ENCODE measurements at places on chromosomes 13 and 19.

- DNase-seq: no peak
Observed at GRCh38 chr19:51600940-51601580, 29.1 kb downstream of the SIGLEC5 start.

- DNase-seq: no peak
Observed at GRCh38 chr13:75145927-75146326, 336.0 kb downstream of the TBC1D4 start.

- no peak for DNase-seq
Observed at GRCh38 chr13:32098272-32098671, 66.7 kb downstream of the FRY start.

- DNase-seq: no peak
Observed at GRCh38 chr19:14300303-14300702, 80.9 kb upstream of the ADGRE5 start.

- DNase-seq: no peak
Observed at GRCh38 chr19:55066107-55066709, 3.3 kb upstream of the RDH13 start.

DNA sequence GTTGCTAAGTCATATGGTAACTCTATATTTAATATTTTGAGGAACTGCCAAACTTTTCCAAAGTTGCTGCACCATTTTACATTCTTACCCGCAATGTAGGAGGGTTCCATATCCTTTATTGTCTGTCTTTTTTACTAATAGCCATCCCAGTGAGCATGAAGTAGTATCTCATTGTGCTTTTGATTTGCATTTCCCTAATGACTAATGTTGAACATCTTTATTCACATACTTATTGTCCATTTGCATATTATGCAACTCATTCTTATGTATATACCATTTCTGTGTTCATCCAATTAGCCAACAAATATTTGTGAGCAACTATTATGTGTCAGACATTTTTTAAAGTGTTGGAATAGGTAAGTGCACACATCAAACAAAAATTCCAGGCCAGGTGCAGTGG lies 20.4 kb upstream of the ATP8A2 start:
- no peak for DNase-seq

- DNase-seq: no peak
Observed at GRCh38 chr13:44271031-44271455, 102.6 kb upstream of the SERP2 start.

DNA sequence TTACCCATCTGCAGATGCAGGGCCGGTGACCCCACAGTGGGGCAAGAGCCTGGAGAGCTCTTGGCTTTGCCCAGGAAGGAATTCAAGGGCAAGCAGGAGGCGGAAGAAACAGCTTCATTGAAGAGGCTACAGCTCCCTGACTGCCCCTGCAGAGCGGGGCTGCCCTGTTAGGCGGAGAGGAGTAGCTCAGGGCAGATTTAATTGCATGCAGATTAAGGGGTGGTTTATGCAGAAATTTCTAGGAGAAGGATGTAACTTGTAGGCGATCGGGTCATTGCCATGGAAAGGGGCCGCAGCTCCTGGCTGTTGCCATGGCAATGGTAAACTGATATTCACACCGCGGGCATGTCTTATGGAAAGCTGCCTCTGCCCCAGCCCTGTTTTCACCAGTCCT lies 94.1 kb downstream of the ATP11A start:
- DNase-seq: no peak

- DNase-seq: no peak
Observed at GRCh38 chr19:48311384-48311783, 14.0 kb upstream of the EMP3 start.

- DNase-seq: no peak
Observed at GRCh38 chr13:42814868-42815267, 33.5 kb downstream of the FAM216B start.

DNA sequence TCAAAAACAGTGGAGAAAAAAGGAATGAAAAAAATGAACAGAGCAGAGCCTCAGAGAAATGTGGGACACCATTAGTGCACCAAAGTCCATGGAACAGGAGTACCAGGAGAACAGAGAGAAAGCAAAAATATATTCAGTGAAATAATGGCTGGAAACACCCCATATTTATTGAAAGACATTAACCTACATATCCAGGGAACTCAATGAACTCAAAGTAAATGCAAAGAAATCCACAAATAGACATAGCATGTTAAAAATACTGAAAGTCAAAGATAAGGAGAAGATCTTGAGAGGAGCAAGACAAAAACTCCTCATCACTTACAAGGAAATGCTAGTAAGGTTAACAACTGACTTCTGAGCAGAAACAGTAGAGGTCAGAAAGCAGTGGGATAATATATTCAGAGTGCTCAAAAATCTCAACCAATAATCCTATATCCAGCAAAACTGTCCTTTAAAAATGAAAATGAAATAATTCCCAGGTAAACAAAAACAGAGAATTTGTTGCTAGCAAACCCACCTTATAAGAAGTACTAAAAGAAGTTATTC lies 35.6 kb downstream of the METTL21C start:
- DNase-seq: no peak

DNA sequence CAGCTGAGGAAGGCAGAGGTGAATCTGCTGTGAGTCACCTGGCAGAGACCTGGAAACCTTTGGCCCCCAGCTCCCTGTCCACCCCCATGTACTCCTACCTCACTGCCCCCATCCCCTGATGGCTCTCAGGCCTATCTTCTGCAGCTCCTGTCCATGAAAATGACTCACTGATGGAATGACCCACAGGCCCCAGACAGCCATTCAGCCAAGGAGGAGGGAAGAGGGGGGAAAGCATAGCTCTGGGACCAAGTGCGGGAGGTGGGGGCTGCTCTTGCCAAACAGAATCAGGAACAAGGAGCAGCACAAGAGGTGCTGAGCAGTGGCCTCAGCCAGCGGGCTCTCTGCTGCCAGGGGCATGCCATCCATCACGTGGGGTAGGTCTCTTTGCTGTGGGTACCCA lies 111.4 kb upstream of the C1QTNF9B start:
- DNase-seq: no peak

DNA sequence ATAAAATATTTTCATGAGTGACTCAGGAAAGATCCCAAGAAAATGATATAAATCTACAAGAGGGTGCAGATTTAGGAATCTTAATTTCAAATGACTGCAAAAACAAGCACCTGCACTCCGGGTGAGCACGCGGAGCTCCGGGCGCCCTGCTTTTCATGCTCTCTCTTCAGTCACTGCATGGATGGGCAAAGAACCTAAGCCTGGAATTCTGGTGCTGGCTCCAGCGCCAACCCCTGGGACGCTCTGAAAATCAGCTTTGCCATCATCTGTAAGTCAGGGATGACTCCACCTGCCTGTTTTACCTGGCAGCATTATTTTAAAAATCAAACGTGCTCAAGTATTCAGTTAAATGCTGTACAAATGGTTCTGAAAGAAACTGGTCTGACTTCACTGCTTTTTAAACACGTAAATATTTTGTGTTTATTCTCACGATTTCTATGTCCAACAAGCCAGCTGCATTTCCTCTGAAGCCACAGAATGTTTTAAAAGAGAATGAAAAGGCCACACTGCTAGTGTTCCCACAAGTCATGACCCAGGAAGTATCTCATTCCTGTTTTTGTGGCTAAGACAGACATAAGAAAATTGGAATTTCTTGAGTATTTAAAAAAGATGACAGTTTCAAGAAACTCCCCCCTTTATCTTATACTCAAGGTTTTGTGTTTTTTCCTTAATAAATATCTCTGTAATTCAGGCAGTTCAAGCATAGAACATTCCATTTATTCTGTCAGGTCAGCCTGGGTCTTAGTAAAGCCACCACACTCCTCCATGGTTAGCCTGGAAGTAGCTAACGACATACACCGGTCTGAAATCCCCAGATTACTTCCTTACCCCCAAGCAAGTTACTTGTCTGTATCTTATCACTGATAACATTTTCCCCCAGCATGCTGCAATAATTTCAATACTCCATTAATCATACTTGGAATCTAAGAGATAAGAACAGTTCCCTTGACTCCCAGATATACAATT lies 81.1 kb downstream of the COL4A1 start:
- DNase-seq: no peak

GRCh38 chr19:480016-480855 lies 16.1 kb upstream of the MADCAM1 start:
- DNase-seq: no peak

DNA sequence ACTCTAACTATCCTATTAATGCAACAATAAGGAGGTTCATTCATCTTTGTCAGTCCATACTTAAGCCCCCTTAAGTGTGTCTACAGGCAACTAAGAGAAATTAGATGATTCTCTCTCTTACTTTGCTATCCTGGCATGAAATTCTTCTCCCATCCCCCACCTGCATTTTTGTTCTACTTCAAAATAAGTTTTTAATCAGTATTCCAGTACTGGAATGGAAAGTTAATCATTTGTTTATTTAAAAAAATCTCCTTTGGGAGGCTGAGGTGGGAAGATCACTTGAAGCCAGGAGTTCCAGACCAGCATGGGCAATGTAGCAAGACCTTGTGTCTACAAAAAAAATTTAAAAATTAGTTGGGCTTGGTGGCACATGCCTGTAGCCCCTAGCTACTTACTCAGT lies 222.1 kb downstream of the MZT1 start:
- DNase-seq: no peak

DNA sequence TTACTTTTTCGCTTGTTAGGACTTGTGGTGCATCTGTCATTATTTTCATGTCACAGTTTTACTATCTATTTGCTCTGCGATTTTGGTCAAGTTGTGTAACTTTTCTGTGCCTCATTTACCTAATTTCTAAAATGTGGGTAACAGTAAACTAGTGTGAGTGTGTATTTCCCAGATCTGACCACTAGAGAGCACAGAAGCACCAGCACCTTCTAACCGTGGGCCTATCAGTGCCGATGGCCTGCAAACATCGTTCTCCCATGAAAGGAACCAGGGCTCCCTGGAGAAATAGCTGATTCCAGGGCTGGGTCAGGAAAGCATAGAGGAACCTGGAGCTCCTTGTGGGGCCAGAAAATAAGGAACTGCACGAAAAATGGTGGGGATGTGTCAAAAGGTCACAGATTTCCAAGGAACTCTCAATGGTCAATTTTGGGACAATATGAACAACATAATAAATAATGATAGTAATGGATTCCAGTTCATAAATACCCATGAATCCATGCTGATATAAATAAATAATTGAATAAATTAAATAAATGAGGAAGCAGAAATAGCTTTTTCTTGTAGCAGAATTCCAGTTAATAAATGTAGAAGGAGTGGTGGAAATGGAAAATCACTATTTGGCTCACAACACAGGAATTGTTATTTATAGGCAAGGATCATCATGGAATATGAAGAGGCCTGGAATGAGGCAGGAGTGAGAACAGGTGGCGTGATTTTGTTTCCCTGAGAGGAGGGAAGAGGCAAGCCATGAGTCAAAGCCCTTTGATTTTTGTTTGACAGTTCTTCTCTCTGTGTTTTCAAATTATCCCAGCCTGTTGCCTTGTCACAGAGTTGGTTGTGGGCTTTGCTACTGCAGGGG lies 31.1 kb downstream of the CEACAM8 start:
- no peak for DNase-seq

DNA sequence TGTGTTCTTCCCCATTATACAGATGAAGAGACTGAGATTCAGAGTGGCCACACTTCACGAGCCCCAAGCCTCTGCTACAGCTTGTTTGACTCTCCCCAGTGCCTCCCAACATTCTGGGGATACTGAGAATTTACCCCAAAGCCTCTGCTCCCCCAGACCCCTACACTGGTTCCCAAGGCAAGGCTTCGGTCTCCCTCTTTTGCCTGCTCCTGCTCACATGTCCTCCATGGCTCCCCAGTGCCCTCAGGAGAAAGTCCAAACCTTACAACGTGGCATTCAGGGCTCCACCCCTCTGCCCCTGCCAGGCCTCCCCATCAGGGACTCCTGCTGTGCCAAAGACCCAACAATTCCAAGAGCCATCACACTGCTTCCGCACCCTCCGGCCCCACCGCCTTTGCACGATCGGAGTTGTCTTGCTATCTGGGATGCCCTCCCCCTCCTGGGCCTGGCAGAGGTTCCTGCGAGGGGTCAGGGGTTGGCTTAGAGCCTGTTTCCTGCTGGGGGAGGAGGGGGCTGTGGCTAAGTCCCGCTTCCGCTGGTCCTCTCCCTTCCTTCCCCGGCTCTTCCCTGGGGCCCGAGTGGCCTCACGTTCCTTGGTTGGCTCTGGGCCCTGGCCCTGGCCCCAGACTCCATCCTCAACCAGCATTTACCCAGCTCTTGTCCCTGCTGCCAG lies 15.4 kb downstream of the GTPBP3 start:
- no peak for DNase-seq

- no peak for DNase-seq
Observed at GRCh38 chr13:32381539-32381938, 46.4 kb downstream of the N4BP2L1 start.

DNA sequence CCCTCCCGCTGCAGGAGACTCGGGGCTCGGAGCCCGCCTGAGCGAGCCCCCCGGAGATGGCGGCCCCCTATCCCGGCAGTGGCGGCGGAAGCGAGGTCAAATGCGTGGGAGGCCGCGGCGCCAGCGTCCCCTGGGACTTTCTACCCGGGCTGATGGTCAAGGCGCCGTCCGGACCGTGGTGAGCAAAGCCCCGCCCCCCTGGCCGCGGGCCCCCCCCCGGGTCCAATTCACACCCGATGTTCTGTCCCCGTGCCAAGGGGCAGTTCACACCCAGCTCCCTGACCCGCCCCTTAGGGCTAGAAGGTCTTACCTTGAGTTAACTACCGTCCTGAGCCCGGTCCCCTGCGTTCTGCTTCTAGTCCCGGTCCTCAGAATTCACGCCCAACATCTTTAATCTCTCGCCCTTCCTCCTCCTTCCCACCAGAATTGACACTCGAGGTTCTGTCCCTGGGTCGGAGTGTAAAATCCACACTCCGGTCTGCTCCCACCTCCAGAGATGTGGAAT lies 1.4 kb downstream of the NPAS1 start:
- DNase-seq: no peak

- DNase-seq: no peak
Observed at GRCh38 chr19:33828266-33829075, 31.8 kb downstream of the KCTD15 start.

DNA sequence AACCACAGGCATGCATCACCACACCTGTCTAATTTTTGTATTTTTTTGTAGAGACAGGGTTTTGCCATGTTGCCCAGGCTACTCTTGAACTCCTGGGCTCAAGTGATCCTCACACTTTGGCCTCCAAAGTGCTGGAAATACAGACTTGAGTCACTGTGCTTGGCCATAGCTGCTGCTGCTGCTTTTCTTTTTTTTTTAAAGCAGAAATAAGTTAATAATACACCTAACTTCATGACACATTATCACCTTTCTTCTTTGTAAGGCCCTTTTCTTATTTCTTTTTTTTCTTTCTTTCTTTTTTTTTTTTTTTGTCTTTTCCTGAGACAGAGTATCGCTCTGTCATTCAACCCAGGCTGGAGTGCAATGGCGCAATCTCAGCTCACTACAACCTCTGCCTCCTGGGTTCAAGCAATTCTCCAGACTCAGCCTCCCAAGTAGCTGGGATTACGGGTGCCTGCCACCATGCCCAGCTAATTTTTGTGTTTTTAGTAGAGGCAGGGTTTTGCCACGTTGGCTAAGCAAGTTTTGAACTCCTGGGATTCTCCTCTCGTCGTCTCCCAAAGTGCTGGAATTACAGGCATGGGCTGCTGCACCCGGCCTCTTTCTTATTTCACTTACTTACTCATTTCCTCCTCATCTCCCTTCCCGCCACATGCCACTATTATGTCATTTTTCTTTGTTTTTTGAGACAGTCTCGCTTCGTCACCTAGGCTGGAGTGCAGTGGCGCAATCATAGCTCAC lies 8.7 kb downstream of the SHKBP1 start:
- no peak for DNase-seq

- DNase-seq: peak; percentile 14
Observed at GRCh38 chr19:41226053-41226873, 7.2 kb downstream of the AXL start.
